ENCODE measurements at places on chromosomes 5 and 9.

GRCh38 chr9:96087669-96088299 is 212.3 kb downstream of the ERCC6L2 start:
- no peak for DNase-seq

- no peak for DNase-seq
Measured at GRCh38 chr5:79122973-79123372, 11.4 kb downstream of the BHMT start.

- DNase-seq: no peak
Measured at GRCh38 chr9:14307989-14308852, 5.7 kb downstream of the NFIB start.

GRCh38 chr9:34016149-34016548 is 32.5 kb downstream of the UBAP2 start:
- DNase-seq: no peak

DNA sequence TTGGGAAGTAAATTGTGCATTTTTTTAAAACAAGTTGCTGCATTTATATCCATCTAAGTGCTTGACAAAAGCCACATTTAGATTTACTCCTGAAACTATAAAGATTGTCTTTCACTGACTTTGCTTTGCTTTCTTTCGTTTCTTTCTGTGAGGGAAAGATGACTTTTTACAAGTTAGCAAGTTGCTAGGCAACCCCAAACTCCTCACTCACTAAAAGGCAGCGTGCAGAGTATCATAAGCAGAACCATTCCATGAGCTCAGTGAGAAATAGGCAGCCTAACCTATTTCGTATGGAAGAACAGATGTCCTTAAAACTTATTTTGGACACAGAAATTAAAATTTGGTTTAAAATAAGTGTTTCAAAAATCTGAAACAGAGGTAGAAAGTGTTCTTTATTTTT is 29.0 kb downstream of the KLF9 start:
- no peak for DNase-seq

DNA sequence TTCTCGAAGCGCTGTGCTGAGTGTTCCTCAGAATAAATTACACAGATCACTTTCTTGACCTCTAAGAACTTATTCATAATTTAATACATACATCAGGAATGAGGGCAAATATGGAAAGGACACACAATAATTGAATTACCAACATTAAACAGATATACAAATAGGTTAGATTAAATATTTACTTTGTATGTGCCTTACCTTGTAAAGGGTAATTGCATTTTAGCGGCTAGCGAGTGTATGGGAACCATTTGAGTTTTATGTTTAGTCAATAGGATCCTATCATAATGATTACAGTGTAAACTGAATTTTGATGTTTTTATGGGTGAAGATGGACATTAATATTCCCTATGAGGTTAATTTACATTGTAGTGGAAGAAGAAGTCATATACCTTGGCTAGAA is 1187.1 kb upstream of the WWC1 start:
- DNase-seq: no peak

GRCh38 chr5:22111320-22111719 is 741.8 kb downstream of the CDH12 start:
- DNase-seq: no peak

- DNase-seq: peak; percentile 23
Measured at GRCh38 chr5:80654054-80654390, 430 bp upstream of the MSH3 start.

GRCh38 chr5:163565492-163565891 is 60.1 kb downstream of the MAT2B start:
- DNase-seq: no peak

GRCh38 chr9:81563739-81564138 is 125.6 kb downstream of the TLE1 start:
- DNase-seq: no peak

DNA sequence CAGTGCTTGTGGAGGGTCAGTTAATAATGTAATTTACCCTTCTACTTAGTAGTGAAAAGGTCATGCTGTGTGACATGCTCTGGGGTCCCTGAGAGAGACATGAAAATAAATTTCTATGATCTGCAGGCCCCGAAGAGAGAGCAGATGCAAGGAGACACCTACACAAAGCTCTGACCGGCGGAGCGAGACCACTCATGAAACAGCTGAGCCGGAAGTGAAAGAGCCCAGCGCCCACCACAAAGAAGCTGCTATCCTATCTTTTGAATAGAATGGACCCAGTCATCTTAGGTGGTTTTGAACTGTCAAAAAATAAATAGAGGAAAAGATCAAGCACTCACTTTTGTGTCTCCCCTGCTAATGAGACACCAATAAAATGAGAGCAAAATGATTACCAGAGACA is 190.0 kb downstream of the MED10 start:
- peak; percentile 59 for DNase-seq

GRCh38 chr9:107033966-107034365 is 171.0 kb downstream of the ZNF462 start:
- no peak for DNase-seq

DNA sequence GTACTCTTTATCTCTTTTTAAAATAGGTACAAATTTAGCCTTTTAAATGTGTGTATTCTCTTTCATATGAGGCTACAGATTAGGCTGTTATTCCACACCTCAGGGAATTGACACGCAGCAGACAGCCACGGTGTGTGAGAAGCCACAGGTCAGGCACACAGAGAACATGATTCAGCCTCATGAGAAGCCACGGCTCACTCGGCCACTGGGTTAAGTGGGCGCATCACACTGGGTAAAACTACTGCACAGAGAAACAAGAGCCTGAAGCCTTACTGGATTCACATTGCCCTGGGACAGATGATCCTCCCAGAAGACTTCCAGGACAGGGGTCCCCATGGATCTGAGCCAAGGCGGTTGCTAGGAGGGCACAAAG is 28.2 kb downstream of the LPCAT1 start:
- DNase-seq: no peak

DNA sequence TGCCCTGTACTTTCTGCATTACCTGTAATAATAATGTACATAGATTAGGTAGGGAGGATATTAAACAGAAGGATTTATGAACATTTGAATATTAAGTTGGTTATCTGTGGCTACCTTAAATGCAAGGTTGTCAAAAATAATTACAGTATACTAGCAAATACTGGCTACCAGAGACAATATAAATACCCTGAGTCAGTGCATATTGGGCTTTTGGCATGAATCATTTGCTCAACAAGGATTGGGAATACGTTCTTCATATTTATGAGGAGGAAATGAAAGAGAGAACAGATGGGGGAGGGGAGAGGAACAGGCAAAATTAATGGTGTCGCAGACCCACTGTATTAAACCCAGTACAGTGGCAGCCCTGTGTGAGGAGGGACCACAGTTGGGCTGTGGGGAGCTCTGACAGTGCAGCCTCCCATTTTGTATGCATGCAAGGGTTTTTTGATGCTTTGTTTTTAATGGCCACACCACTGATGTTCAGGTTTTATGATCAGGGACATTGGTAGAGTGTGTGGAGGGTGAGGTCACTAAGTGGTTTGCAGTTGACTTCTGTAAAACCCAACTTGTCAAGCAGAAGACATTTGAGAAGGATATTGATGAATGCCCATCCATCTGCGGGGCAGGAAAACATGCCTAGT is 56.9 kb downstream of the MVB12B start:
- DNase-seq: no peak

DNA sequence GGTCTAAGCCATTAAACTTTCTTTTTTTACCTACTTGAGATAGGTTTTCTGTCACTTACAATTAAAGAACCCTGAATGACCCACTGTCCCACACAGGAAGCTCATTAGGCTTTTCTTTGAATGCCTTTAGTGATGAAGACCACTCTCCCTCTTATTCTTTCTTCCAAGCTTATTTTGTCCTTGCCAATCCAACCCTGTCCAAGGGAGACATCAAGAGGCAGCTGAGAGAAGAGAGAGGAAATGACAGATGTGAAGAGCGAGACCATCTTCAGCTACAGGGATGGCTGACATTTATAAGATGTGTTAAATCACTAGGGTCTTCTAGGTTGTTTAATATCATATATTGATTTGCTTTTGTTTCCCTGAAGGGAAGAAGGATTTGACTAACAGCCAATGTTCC is 133.5 kb downstream of the FAM114A2 start:
- DNase-seq: no peak

- no peak for DNase-seq
Measured at GRCh38 chr5:93249651-93250289, 331.2 kb downstream of the NR2F1-AS1 start.

- no peak for DNase-seq
Measured at GRCh38 chr9:3948826-3949556, 350.9 kb downstream of the GLIS3 start.

DNA sequence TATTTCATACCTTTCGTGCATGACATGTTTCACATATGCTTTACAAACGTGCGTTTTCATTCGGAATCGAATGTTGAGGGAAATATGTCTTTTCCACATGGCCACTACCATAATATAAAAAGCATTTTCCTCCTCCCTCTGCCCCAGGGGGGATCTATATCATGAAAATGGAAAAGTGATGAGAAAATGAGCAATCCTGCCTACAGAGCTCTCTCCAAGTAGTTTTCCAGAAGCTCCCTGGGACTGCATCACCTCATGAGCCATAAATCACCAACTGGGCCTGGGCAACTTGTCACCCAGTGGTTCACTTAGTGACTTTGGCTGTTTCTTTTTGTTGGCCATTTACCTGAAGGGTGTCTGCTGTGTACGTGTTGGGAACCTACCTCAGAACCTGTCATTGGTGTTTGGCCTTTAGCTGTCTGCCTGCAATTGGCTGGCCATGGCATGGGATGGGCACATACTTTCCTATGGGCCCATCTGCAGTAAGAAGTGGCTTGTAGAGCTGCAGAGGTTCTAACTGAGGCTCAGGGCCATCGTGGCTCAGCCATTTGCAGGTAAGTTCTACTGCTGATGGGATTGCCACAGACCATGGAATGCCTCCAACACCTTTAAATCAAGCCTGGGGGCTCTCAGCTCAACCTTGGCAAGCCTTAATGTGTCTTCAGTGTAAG is 9.5 kb upstream of the TIFAB start:
- no peak for DNase-seq

- no peak for DNase-seq
Measured at GRCh38 chr5:23026252-23027170, 173.4 kb upstream of the CDH12 start.

GRCh38 chr9:22141908-22142307 is 132.8 kb upstream of the CDKN2B start:
- no peak for DNase-seq

- no peak for DNase-seq
Measured at GRCh38 chr5:150278046-150278730, 11.4 kb downstream of the CAMK2A start.

- DNase-seq: no peak
Measured at GRCh38 chr5:32531885-32532520, 53.4 kb upstream of the SUB1 start.

- no peak for DNase-seq
Measured at GRCh38 chr9:19146441-19147024, 19.2 kb upstream of the PLIN2 start.

- peak; percentile 30 for DNase-seq
Measured at GRCh38 chr9:109914280-109915027, 134.5 kb downstream of the PALM2AKAP2 start.

DNA sequence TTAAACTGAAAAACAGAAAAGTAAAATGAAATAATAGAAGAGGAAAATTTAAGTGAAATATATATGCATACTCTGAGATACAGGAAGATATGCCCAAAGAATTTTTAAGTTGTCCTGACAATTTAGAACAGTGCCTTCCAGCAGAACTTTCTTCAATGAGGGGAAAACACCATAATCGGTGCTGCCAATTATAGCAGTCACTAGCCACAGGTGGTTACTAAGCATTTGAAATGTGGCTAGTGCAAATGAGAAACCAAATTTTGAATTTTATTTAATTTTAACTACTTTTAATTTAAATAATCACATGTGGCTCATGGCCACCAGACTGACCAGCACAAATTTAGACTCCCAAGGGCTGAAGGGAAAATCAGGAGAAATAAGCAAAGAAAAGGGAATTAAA is 410.6 kb downstream of the RAB3C start:
- no peak for DNase-seq

GRCh38 chr5:19125956-19126713 is 861.9 kb downstream of the CDH18 start:
- DNase-seq: no peak

DNA sequence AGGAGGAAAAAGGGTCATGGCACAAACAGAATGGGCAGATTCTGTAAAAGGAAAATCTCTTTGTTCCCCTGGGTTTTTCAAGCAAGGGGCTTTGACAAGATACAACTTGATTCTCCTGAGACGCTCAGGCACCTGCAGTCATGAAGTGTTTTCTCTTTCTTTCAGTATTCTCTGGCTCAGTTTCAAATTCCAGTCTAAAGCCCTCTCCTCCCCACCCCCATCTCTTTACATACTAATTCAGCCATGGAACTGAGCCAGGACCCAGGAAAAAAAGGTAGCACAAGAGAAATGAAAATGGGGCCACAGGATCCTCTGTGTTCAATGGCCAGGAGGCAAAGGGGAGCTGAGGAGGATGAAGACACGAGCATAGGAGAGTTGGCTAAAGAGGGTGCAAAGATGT is 408.4 kb downstream of the SPOCK1 start:
- no peak for DNase-seq

- no peak for DNase-seq
Measured at GRCh38 chr9:121373011-121373729, 3.1 kb upstream of the STOM start.

GRCh38 chr5:91038180-91038808 is 344.8 kb downstream of the ARRDC3 start:
- DNase-seq: no peak

DNA sequence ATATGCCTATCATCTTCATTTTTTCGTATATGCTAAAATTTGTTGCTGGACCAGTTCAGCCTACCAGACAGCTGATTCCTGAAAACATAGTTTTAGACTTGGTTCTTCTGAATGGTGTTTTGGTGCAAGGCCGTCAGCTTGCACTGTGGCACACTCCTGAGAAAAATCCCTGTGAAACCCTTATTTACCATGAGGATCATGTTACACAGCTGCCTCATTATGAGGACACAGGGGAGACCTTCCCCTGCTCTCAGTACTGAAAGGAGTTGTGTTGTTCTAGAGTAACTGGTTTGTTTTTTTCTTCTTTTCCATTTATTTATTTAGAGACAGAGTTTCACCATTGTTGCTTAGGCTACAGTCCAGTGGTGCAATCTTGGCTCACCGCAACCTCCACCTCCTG is 37.6 kb downstream of the MAST4 start:
- no peak for DNase-seq

- DNase-seq: no peak
Measured at GRCh38 chr5:1416856-1417469, 28.3 kb downstream of the SLC6A3 start.

DNA sequence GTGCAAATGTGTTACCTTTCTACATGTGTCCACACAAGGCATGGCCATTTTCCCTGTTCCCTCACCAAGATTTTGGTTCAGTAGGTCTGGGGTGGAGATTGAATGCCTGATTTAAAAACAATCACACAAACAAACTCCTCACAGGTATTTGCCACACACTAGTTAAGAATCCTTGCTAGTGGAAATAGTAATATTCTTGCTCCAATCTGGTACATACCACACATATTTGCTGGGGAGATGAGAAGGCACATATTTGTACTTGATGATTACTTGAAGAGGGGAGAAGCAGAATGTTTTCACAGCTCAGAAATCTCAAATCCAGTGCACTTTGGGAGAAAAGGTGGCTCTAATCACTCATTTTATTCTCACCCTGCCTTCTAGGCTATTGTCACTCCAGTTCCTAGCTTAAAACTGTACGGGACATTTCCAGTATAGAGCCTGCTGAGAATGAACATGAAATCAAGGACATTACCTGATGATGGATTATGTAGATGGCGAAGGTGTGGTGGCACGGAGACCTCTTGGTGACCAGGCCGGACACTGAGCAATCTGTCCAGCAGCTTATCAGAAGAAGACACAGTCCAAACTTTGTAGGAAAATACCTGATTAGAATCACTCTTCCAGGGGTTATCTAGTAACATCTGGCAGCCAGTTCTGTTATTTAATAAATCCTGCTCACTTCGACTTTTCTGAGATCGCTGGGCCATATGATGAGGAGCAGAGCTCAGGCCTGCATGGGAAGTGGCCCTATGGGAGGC is 116.1 kb upstream of the IL6ST start:
- no peak for DNase-seq
